ENCODE measurements at places on chromosomes 13 and 19.

GRCh38 chr19:32131005-32131404 is 214.4 kb upstream of the ZNF507 start:
- DNase-seq: no peak

- DNase-seq: no peak
Observed at GRCh38 chr19:58521651-58522050, 2.0 kb upstream of the ZBTB45 start.

- DNase-seq: peak; percentile 10
Observed at GRCh38 chr13:48625413-48626076, 28.2 kb upstream of the CYSLTR2 start.

GRCh38 chr13:35891507-35892441 is 239.4 kb downstream of the DCLK1 start:
- DNase-seq: no peak

- DNase-seq: no peak
Observed at GRCh38 chr13:78102741-78103140, 184.1 kb upstream of the EDNRB start.

GRCh38 chr19:39858541-39858940 is 12.4 kb upstream of the FBL start:
- DNase-seq: no peak

DNA sequence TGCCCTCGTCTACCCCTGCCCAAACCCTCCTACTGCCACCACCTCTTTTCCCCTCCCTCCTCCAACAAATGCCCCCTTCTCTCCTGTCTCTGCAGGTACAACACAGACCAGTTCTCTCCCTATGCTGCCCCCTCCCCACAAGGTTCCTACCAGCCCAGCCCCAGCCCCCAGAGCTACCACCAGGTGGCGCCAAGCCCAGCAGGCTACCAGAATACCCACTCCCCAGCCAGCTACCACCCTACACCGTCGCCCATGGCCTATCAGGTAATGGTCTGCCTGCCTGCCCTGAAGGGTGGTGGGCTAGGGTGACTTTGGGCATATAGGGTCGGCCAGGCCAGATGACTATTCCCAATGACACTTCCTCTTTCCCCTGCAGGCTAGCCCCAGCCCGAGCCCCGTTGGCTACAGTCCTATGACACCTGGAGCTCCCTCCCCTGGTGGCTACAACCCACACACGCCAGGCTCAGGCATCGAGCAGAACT is 6.5 kb upstream of the TIMM50 start:
- no peak for DNase-seq

DNA sequence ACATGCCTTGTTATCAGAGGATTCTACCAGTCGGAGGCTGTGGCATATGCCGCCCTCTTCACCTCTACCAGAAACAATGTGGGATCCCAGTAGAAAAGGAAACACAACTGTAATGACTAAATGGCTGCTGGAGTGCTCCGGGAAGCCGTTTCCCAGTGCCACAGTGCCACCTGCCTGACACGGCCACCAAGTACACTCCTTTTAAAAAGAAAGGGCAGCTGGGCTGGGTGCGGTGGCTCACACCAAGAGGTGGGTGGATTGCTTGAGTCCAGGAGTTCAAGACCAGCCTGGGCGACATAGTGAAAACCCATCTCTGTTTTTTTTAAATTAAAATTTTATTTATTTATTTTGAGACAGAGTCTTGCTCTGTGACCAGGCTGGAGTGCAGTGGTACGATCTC is 67.3 kb downstream of the TRPM4 start:
- no peak for DNase-seq

DNA sequence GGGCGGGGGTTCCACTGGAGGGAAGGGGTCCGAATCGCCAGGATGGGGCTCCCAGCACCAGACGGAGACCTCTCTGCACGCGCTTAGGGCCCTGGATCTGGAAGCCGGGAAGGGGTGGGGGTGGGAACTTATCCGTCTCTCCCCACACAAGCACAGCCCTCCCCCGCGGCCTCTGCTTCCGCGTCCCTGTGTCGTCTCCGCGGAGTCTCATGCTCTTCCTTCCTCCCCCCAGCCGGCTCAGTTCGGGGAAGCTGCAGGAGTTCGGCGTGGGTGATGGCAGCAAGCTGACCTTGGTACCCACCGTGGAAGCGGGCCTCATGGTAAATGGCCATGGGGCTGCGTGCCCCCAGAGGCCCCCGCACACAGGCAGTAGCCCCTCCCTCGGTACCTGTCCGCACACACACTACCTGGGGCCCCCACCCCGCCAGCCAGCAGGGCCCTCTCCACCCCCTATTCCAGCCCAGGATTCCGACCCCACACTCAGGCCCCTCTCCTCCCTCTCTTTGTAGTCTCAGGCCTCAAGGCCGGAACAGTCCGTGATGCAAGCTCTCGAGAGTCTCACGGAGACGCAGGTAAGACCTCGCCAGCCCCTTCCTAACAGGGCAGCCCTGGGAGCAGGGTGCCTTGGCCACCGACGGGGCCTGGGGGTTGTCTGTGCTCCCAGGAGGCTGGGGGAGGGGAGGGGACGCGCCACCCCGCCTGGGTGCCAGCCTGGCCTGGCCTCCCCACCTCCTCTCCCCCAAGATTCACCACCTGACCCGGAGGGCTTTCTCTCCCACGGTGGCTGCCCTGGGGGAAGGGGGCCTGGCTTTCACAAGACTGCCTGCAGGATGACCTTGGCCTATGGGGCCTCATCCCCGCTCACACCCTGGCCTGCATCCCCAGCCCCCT is 3.2 kb downstream of the MIDN start:
- DNase-seq: no peak

DNA sequence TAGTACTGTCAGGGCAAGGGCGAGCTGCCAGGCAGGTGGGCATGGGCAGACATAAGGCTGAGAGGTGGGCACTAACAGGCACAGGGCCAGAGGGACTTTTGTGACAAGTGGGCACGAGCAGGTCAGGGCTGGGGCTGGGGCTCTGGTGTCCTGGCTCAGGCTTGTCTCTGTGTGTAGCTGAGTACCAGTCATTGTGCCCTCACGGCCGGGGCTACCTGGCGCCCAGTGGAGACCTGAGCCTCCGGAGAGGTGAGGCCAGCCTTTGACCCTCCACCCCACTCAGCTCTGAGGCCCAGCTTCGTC is 21.6 kb downstream of the LTBP4 start:
- no peak for DNase-seq

DNA sequence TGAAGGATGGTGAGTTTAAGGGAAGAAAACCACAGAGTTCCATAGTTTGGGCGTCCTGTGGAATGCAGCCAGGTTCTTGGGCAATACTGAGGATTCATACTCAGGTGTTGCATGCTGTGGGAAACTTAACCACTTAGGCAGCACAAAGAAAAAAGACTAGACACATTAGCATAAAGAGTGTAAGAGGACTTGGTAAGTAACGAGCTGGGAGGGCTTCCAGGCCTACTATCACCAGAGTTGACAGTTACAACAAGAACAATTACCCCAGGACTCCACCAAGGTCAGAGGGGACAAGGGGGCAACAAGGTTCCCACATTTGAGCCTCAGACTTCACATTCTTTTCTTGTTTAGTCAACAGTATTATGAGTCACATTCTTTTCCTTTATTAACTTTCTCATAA is 33.2 kb downstream of the KCTD12 start:
- no peak for DNase-seq

DNA sequence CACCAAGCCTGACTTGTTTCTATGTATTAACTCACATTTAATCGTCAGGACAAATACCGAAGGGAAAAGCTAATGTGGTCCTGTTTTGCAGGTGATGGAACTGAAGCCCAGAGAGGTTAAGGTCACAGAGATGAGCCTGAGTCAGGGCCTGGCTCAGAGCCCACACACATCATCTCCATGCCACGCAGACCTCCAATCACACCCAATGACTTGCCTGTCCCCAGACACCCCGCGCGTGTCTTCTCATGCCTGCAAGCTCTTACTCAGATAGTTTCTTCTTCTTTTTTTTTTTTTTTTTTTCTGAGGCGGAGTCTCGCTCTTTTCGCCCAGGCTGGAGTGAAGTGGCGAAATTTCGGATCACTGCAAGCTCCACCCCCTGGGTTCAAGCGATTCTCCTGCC is 16.4 kb downstream of the SIX5 start:
- no peak for DNase-seq

DNA sequence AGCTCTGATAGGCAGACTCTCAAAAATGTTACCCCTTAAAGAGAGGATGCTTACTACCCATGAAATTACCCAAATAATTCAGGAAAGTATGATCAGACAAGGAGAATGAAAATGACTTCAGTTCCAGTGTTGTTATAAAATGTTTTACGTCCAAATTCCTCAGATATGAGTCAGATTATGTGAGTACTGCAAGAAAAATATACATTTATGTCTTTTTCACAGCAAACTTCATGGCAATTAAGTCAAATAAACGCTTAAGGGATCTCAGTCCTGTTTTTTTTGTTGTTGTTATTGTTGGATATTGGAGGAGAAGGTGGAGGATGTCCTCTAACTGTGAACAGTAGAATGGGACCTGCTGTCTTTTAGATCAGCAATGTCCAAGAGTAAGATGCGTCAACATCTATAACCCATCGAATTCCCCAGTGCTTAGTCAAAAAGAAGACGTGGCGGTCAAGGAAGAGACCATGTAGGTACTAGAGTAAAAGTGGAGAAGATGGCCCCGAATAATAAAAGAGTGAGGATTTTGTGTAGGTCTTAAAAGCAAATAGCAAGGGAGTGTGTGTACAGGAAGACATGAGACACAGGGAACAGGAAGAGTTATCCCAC is 215.4 kb upstream of the IRS2 start:
- DNase-seq: no peak

GRCh38 chr13:65330691-65331090 is 1899.4 kb downstream of the PCDH9 start:
- DNase-seq: no peak

GRCh38 chr13:76758257-76758656 is 127.9 kb downstream of the KCTD12 start:
- no peak for DNase-seq

DNA sequence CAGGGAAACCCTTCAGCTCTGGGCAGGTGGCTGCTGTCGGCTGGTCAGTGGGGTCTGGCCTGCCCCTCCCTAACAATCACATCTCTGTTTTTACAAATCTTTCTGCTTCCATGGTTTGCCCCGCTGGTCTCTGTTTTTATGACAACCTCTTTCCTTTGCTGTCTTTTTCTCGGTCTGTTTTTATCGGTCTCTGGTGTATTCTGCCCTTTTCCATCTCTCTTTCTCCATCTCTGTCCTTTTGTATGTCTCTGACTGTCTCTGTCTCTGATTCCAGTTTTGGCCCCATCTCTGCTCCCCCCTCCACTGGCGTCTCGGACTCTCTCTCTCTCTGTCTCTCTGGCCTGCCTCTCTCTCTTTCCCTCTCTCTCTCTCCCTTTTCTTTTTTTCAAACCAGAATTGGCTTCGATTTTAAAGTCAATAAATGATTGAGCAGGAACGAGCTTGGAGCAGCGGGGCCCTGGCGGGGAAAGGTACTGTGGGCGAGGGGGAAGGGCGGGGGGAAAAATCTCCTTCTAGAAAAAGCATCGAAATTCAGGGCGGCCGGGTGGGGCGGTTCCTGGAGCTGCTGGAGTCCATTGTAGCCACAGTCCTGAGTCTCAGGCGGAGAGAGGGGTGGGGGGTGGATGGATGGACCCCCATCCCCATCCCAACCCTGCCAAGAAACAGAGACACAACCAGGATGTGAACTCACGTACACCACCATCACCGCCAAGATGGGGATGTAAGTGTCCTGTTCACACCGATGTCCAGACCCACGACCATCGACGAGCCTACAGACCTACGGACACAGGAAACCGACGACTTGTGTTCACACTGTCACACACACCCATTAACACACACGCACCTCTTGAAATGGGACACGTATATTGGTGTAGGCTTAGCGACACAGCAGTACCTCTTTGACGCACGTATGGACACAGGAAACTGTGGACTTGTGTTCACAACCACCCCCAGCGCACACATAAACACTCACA is 3.0 kb downstream of the NFIX start:
- no peak for DNase-seq

DNA sequence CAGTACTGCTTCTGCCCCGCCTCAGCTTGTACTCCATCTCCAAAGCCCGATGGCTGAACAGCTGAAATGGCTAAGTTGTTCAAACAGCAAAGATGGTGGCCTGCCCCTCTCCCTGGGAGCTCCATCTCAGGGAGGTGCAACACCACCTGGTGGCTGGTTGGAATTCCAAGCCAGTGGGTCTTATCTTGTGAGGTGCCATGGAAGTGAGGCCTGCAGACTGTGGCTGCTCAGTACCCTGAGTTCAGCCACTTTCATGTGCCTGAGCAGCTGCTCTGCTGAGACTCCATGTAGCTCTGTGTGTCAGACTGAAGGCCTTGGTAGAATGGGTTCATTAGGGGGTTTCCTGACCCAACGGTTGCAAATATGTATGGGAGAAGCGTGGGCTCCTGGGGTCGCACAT is 67.3 kb upstream of the SPRY2 start:
- no peak for DNase-seq

- DNase-seq: no peak
Observed at GRCh38 chr19:49150106-49150943, 4.9 kb downstream of the HRC start.

GRCh38 chr13:114002009-114002544 is 28.2 kb upstream of the C13orf46 start:
- DNase-seq: no peak

GRCh38 chr13:104592127-104592526 is 1525.9 kb upstream of the SLC10A2 start:
- no peak for DNase-seq

DNA sequence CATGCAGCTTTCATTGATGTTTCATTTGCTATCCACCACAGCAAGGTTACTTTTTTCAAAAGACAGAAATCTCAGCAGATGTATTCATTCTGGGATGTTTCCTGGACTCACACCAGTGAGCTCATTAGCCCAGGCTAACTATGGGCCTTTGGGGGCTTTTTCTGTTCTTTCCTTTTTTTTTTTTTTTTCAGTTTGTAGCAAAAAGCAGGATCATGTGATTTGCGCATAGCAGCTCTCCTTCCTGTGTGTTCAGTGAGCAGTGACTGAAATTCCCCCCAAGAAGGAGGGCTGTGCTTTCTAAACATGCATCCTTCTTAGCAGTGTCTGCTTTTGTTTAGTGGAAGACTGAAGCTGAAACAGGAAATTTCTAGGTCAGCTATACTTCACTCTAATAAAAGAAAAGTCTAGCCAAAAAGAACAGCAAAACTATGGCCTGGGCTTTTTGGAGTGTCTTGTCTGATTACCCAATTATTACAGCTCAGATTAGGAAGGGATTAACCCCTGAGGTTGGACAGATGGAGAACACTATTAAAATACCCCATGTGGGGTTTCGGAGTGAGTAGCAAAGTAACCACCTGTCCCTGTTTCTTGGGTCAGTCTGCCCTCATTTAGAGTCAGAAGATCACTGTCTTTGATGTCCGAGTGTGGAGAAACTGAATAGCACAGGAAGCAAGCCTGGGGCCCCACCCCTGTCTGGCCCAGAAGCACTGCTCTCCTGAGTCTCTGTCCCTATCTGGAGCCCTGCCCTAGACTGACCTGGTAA is 8.9 kb upstream of the AMER2 start:
- DNase-seq: no peak

DNA sequence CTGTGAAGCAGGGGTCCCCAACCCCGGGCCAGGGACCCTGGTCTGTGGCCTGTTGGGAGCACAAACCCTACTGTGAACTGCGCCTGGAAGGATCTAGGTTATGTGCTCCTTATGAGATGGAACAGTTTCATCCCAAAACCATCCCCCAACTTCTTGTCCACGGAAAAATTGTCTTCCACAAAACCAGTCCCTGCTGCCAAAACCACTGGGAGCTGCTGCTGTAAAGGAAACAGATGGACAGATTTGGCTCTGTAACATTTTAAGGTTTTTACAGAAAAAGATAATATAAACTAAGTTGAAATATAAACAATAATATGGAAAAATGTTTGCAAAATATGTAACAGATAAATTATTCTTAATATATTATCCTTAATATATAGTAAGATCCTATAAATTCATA is 73.7 kb downstream of the COG6 start:
- no peak for DNase-seq

- DNase-seq: no peak
Observed at GRCh38 chr13:107322228-107322627, 754.3 kb upstream of the ARGLU1 start.

Data from vagina (tissue), 2 donors.